ENCODE measurements at places on chromosomes 7 and 10.
A peak's percentile ranks its signal among the peaks of the same experiment; 100 is the strongest.

- DNase-seq = peak; percentile 65
Measured at GRCh38 chr10:77179015-77179695, 458.5 kb downstream of the KCNMA1 start.

DNA sequence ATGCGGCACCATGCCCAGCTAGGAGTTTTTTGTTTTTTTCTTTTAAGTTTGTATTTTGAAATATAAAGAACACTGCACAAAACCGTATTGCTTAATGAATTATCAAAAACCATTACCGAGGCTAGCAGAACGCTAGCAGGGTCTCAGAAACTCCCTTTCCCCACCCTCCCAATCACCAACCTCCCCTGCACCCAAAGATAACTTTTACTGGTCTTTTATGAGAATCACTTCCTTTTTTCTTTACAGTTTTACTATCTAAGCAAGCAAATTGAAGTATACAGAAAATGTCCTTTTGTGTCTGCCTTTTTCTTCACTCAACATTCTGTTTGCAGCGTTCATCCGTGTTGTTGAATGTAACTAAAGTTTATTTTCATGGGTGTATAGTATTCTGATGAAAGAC, 13.4 kb downstream of the HIP1 start:
- DNase-seq = no peak

DNA sequence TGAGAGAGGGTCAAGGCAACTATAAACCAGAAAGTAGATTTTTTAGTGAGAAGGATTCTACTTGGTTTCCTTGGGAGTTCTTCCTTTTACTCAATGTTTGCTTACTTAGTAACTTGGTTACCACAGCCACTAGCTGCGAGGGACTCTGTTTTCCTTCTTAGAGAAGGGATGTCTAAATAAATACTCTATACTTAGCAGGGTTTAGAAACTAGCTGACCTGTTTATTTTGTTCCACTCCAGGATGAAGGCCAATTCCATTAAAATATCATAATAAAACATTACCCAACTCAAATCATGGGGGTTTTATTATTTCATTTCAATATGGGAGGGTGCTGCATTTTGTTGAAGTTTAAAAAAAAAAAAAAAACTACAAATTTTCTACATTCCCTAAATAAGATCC, 87.3 kb downstream of the PPP1R3A start:
- peak; percentile 50 for DNase-seq

DNA sequence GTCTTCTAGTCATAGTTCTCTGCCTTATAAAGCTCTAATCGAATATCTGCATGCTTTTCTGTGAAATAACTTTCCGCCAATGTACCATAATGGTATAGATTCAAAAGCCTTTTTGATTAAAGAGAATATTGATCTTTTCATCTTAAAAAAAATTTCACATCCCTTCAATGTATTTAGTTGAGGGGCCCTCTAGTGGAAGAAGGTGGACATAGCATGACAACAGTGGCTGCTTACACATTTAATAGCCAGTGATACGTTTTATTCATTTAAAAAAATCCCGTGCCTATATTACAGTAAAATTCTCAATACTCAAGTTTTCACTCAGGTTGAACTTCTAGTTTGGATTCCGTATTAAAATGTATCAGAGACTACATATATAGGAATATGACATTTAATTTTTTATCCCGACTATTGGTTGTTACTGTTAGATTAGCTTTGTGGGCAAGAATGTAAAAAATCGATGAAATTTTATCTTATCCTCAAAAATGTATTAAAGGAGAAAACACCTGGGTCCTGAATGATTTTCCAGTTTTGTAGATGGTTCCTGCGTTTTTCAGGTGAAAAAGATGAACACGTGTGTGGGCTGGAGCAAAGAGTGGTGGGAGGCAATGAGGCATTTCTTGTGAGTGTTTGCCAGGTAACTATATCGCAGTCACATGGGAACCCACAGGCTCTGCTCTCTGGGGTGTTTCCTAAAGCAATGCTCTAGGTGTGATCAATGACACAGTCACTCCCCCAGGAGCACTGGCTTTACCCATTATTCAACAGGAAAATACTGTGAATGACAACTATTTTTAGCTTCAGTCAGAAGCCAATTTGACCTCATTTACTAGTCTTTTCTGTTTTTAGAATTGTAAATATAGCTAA, 24.1 kb upstream of the PNLIP start:
- peak; percentile 11 for DNase-seq

- no peak for DNase-seq
Measured at GRCh38 chr10:79003183-79004100, 65.3 kb upstream of the ZMIZ1 start.

GRCh38 chr7:595621-596010, 76.0 kb upstream of the PDGFA start:
- no peak for DNase-seq

DNA sequence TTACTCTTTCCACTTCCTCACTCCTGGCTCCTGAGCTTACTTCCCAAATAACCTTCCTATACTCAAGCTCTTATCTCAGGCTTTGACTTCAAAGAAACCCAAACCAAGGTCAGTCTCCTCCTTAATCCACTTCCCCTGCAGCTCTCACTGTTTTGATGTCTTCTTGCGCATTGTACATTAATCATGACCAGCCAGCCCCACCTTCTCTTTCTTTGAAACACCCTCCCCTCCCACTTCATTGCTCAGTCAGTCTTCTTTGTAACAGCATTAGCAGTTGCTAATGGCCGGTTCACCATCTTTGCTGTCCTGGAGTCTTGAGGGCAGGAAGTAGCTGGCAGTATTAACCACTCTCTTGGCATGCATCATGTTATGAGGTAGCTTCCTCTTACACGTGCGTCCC, 57.9 kb upstream of the CHCHD3 start:
- no peak for DNase-seq

DNA sequence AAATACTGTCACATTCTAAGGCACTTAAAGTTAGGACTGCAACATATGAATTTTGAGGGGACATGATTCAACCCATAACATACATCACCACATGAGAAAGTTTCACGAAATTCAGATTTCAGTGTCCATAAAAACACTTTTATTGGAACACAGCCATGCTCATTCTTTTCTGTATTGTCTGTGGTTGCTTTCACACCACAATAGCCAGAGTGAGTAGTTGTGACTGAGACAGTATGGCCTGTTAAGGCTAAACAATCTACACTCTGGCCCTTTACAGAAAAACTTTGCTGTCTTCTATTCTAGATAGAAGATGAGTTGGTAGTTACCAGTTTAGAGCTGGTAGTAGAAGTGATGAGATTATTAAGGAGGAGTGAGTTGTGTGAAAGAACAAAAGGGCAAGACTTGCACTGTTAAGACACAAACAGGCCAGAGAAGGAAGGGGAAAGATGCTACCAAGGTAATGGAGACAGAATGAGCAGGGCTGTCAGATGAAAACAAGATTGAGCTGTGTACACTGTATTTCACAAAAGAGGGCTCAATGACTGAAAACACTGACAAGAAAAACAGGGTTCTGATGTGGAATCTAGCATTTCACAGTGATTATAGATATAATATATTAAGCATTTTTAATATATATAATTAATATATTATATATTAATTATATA, 108.6 kb downstream of the PPP1R3A start:
- DNase-seq = no peak

GRCh38 chr7:29077854-29078253, 68.5 kb downstream of the CPVL start:
- no peak for DNase-seq

DNA sequence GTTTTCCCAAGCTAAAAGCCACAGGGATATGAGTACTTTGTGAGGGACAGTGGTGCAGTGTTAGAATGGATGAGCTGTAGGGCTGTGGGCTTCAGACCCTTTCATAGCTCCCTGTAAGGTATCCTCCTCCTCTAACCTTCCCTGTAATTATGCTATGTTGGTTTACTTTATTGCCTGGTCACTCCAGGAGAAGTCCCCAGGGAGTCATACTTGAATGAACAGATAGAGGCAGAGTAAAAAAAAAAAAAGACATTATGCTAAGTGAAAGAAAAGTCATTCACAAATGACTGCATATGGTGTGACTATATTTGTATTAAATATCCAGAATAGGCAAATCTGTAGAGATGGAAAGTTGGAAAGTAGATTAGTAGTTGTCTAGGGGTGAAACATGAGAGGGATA, 434.4 kb downstream of the AUTS2 start:
- no peak for DNase-seq

DNA sequence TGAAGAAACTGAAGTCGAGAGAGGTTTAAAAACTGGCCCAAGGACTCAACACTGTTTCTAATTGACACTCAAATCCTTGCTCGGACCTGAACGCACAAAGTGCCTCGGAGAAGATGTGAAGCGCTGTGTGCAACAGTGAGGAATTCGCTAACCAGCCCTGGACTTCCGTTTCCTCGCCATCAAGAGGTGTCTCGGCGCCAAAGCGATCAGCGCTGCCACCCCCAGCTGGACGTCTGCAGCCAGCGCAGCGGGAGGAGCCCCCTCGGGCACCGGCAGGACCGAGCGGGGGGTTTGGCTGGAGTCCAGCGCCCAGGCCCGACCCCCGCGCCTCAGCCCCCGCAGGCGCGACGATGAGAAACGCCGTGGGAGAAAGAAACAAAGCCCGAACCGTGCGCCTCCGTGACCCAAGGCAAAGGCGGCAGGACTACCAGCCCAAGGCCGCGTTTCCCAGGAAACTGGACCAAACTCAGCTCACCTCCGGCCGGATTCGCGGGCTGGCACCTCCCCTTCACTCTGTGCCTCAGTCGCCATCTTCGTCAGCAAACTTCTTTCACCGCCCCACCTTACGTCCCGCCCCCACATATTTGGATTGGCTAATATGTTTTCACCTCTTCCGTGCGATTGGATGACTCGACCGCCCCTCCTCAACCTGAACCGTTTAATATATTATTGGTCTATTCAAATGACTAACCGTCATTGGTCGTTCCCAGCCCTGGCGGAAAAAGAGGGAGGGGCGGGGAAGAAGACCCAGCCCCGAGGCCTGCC, at the start of gene ARHGAP19:
TSS of gene ARHGAP19 (minus strand) at position 541 of the 765 bp plus-strand sequence. CDS start at position 531, 10 bp downstream.
- DNase-seq = peak; percentile 98

GRCh38 chr10:72133517-72133916, 45.2 kb upstream of the SPOCK2 start:
- DNase-seq = no peak

GRCh38 chr10:104043185-104043830, 42.4 kb downstream of the COL17A1 start:
- DNase-seq = no peak

DNA sequence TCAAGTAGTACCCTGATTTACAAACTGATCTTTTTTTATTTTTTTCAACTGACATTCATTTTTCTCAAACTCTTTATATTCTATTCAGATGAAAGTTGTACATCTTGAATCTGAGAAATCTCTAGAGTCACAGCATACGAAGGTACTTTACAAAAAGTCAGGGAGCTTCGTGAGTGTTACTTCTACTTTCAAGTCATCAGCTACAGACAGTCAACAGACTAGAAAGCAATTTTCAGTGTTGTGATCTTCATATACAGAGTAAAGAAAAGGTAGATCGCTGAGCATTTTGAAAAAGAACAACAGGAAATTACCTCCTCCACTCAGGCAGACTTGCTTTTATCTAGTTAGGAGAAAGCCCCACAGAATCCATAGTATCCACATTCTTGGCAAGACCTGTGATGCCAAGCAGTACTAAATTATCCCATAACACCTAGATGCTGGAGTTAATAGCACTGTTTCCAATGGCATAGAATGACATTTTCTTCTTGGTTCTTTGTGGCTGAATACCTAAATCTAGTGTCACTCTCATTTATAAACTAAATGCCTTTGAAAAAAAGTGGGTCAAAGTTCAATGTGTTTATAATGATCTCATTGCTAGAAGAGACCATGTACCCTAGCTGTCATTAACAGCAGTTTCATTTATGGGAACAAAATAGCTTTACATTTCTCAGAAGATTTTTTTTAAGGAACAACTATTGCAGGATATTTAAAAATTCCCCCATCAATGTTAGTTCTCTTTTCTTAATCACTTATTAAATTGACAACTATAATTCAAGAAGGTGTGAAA, 12.0 kb upstream of the ZNF800 start:
- no peak for DNase-seq

DNA sequence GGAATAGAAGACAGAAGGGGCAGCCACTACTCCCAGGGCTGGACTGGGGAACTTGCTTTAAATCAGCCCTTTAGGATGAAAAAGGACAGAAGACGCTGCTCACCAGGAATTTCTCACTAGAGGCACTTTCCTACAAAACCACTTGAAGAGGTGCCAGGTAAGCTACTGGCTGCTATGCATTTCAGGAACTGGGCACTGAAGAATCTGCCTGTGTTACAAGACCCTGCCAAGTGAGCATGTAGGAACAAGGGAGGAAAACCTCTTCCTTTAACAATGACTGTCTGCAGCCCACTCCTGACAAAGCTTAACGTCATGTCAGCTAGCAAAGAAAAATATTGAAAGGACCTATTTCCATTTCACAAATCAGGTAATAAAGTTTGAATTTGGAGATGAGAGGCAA, 5.8 kb upstream of the AGMO start:
- no peak for DNase-seq

GRCh38 chr10:44757551-44758205, 153.5 kb upstream of the TMEM72 start:
- DNase-seq = no peak

- no peak for DNase-seq
Measured at GRCh38 chr10:111298031-111298430, 221.2 kb downstream of the ADRA2A start.

DNA sequence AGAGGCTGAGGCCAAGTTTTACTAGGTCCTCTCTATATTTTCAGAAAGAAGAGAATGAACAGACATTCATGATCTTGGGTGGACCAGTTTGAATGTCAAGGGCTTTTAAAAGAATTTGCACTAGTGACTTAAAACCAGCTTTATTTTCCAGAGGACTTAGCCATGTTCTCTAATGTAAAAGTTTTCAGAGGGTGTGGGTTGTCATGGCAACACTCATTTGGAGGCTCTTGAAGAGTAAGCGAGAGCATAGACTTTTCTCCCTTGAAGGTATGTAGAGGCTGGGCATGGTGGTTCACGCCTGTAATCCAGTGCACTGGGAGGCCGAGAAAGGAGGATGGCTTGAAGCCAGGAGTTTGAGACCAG, 61.1 kb downstream of the GATA3 start:
- no peak for DNase-seq

GRCh38 chr10:26780793-26781601, 79.8 kb downstream of the ABI1 start:
- DNase-seq = no peak

DNA sequence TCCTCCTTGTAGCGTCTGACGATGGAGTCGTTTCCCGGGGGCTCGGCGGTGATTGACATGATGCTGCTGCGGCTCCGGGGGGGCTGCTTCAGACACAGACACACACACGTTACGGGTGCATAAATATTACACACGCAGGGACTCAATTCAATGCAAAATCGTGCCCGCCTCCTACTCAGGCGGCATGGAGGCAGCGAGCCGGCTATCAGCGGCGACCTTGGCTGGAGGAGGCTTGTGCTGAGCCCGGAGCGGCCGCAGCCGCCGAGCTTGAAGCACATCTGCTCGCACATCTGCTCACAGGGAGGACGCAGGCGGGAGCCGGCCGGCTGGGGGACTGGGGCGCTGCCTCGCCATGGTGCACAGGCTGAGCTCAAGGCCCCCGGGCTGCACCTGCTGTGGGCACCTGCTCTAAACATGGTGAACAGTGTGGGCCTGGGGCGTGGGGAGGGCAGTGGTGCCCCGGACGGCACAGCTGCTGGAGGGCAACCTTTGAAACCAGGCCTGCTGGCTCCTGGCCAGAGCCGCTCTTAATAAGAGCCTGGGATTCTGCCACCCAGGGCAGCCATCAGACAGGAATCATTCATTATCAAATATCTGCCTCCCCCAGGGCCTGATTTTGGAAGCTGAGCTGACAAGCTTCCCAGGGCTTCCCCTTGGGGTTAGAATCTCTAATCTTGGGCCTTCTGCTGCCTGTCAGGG, 84.7 kb upstream of the GNA12 start:
- no peak for DNase-seq

- no peak for DNase-seq
Measured at GRCh38 chr10:124472071-124472470, 10.4 kb downstream of the LHPP start.

- DNase-seq = no peak
Measured at GRCh38 chr7:150586785-150587152, 19.6 kb downstream of the GIMAP4 start.

Data from LNCaP clone FGC (cell line).